Nucleus accumbens (tissue), 56 donors: ENCODE measurements at places on chromosomes 12 and 14.

- no peak for DNase-seq
Measured at GRCh38 chr14:65333943-65334687, 78.4 kb upstream of the FUT8 start.

- no peak for DNase-seq
Measured at GRCh38 chr14:95619785-95620417, 66.3 kb upstream of the TCL1B start.

DNA sequence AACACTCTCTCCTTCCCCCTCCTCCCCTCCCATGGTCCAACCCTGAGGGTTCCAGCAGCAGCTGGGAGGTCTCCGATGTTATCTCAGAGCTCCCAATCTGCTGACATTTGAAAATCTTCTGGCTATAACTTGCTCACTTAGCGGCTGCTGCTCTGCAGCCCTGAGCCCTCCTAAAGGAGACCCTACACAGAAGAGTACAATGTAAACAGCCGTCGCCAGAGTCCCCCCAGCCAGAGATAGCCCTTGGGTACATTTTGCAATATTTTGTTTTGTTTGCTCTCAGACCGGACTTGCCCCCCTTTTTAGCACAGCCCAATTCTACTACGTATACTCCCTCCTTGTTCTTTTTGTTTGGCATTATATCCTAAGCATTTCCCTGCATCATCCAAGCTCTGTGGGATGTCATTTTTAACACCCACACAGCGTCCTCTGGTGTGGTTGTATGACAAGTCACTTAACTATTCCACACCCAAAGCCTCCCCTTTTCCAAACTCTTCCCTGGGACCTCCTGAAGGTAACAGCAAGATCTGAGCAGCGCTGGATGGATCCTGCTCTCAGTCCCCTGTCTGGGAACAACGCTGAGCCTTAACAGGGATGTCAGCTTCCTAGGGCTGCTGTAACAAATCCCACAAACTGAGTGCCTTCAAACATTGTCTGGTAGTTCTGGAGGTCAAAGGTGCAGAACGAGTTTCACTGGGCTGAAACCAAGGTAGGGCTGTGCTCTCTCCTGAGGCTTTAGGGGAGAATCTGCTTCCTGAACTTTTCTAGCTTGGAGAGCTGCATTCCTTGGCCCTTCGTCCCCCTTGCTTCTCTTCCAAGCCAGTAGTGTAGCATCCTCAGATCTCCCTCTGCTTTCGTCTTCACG, 25.3 kb upstream of the TCL1B start:
- no peak for DNase-seq

DNA sequence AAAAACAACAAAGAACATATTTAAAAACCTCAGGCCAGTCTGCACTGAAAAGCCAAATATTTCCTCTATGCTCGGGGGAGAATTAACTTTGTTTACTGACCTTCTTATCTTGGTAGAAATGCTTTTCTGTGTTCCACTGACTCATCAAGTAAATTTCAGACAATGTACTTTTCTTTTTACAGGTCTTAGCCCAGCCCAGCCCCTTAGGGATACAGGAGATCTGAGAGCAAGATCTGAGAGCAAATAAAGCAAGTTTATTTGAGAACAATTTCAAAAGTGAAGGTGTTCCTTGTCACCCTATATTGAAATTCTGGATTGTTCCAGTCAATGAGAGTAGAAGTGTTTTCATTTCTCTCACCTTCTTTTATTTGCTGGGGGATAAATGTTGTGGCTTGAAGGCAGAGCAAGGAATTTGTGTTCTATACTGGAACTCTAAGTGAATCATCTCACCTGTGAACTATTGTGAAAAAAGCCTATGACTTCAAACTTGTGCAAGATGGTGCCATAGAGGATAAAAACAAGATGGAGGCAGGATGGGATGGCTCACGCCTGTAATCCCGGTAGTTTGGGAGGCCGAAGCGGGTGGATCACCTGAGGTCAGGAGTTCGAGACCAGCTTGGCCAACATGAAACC, 7.9 kb upstream of the GPRC5A start:
- DNase-seq, result no peak
